PC-3 (cell line): ENCODE measurements at places on chromosomes 3 and 15. TPM values are rescaled to one million over a fixed set of nuclear protein-coding genes. Genes with fewer than 3 reads are reported as not detected.
A peak's percentile ranks its signal among the peaks of the same experiment; 100 is the strongest.

DNA sequence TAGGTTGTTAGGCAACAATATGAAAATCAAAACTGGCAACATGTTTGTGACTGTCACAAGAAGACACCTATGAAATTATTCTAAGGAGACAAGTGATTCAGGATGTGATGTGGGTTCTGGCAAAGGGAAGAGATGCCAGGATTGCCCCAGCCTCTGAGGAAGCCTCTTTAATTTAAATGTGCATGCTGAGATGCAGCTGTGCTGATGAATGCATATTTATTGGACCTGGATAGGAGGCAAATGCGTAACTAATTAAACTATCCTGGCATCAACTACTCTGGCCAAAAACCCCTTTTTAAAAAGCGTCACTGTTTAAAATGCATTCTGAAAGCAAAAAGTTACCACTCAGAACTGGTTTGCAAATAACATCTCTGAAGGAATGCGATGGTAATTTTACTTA lies 176.5 kb upstream of the DPH6 start:
- no peak for DNase-seq

GRCh38 chr3:27504749-27505148 lies 20.6 kb upstream of the SLC4A7 start:
- no peak for DNase-seq

Gene KPNA1
- total RNA-seq: 64.3 and 76.7 TPM in 2 replicates

DNA sequence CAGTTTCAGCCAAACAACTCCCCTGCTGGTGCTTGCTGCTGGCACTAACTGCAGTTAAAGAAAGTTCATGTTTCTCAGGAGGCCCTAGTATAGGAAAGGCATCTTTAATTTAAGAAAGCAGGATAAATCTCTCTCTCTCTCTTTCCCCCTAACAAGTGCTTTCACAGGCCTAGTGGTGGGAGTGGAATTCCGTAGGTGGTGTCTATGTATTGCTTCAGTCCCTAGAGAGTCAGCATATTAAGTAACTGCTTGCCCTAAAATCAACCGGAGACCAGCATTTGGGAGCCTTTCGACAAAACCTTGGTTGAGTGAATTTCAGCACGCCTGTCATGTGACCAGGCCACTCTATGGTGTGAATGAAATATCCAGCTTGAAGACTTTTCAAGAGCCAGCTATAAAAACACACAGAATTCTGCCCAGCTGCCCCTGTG lies 169.2 kb upstream of the TGFBR2 start:
- no peak for DNase-seq

- DNase-seq: peak; percentile 57
Measured at GRCh38 chr15:32730677-32731654, 13.2 kb downstream of the GREM1 start.

GRCh38 chr3:124362455-124362854 lies 367.8 kb upstream of the UMPS start:
- no peak for DNase-seq

GRCh38 chr3:156098437-156099035 lies 21.8 kb upstream of the KCNAB1 start:
- no peak for DNase-seq

GRCh38 chr15:29143909-29144635 lies 125.5 kb downstream of the NSMCE3 start:
- DNase-seq: peak; percentile 51

DNA sequence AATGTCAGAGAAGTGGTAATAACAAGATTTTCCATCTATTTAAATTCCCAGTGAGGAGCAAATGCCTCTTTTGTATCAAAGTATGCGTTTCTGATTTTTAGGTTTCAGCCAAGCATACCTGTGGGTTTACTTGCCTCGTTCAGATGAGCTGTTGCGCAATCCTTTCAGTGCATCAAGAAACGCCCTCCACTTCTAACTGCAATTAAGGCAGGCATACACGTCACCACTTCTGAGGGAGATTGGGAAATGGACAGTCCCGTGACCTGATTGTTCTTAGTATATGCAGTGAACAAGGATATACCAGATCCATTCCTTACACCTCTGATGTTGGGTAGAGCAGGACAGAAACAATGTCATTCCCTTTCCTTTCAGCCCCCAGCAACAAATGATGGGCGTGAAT lies 219.0 kb downstream of the ITPR1 start:
- DNase-seq: peak; percentile 55

Gene KLF15
- total RNA-seq: 0.12 TPM in 1 of 2 replicates, not detected in the other

Gene KBTBD12
- total RNA-seq: not detected in 2 replicates

GRCh38 chr15:69474291-69474690 lies 21.7 kb downstream of the RPLP1 start:
- no peak for DNase-seq

DNA sequence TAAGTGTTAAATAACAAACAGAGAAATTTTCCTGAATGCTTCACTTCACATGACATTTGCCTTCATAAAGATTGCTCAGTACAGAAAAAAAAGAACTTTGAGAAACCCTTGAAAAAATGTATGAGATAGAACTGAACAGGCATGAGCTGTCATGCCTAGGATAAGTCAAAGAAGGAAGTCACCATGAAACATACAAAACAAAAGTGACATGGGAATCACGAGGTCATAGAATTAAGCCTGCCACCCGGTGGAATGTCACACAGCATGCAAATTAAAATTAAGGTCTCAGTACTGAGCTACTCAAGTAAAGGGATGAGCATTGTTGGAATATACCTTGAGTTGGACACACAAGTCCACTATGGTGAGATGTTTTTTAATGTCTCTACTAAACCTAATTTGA lies 652.5 kb upstream of the NECTIN3 start:
- peak; percentile 20 for DNase-seq

- DNase-seq: peak; percentile 16
Measured at GRCh38 chr3:129633751-129634481, 27.4 kb upstream of the PLXND1 start.

- DNase-seq: peak; percentile 88
Measured at GRCh38 chr15:92869263-92869940, 30.7 kb upstream of the CHD2 start.

Gene PDCD10
- total RNA-seq: 80.5 and 105 TPM in 2 replicates

Gene PRR23A
- total RNA-seq: not detected in 2 replicates

DNA sequence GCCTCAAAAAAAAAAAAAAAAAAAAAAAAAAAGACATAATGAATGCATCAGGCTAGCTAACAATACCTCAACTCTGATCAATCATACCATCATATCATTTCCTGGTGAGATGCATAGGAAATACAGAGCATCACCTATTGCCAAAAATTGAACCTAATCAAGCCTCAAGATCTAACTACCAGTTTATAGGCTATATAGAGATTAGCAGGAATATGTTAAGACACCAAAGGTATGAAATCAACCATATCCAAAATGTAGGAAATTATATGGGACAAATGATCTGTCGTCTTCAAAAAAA lies 387 bp upstream of the VPS33B start:
- no peak for DNase-seq

GRCh38 chr3:71425491-71426071 lies 157.9 kb downstream of the FOXP1 start:
- DNase-seq: peak; percentile 89

DNA sequence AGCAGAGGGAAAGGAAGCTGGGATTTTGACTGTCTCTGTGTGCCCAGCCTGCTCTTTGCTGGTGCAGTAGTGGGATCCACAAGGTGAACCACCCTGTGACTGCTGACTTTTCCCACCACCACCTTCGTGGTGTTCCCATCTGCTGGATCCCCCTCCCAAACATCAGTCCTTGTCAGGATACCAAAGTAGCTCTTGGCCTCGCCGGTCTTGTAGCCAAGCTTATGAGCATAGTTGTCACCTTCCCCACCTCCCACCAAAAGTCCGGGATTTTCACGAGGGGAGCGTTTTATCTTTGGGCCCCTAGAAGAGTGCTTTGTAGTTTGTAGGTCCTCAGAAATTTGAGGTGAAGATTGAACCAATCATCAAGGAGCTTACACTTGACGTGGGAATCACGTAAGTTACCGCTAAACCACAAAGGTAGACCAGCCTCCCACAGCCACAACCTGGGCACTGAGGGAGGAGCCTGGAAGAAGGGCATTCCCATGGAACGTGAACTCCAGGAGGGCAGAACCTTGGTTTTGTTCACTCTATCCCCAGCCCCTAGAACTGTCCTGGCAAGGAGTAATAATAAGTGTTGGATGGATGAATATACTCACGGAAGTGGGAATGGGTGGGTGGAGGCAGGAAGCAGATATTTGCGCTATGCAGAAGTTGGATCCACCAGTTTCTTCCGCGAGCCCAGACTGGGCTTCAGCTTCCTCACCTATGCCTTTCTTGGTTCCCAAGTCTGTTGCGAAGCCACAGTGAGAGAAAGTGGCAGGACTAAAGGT lies 814 bp upstream of the TEX264 start:
- peak; percentile 19 for DNase-seq

DNA sequence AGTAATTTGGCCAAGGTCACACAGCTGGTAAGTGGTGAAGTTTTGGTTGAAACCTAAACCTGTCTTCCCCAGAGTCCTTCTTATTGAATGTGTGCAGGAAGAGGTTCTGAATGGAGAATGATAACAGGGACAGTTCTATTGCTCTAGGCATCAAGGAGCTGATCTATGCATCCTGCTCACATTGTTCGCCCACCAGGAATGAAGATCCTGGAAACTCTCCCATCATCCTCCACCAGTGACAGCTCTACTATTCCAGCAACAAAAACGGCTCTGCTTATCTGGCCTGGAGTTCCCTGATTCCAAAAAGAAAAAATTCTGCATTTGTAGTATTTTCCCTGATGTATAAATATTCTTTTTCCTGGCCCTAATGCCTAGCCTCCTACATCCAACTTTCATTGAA lies 16.4 kb upstream of the TNFAIP8L3 start:
- DNase-seq: no peak

Gene FAM174B
- total RNA-seq: 9.6 and 14.2 TPM in 2 replicates

DNA sequence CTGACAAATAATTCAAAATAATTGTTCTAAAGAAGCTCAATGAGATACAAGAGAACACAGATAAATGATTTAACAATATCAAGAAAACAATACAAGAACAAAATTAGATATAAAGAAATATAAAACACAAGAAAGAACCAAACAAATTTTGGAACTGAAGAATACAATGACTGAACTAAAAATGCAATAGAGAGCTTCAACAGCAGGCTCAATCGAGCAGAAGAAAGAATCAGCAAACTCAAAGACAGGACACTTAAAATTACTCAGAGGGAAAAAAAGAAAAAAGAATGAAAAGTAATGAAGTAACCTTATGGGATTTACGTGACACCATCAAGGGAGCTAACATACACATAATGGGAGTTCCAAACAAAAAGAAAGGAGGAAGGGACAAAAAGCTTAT lies 32.1 kb downstream of the CCDC54 start:
- no peak for DNase-seq

Gene CCDC80
- 17.0 and 20.4 TPM in 2 replicates for total RNA-seq

GRCh38 chr15:60343221-60343970 lies 54.4 kb downstream of the ANXA2 start:
- DNase-seq: no peak

- DNase-seq: no peak
Measured at GRCh38 chr15:49462232-49462844, 39.3 kb downstream of the FGF7 start.

DNA sequence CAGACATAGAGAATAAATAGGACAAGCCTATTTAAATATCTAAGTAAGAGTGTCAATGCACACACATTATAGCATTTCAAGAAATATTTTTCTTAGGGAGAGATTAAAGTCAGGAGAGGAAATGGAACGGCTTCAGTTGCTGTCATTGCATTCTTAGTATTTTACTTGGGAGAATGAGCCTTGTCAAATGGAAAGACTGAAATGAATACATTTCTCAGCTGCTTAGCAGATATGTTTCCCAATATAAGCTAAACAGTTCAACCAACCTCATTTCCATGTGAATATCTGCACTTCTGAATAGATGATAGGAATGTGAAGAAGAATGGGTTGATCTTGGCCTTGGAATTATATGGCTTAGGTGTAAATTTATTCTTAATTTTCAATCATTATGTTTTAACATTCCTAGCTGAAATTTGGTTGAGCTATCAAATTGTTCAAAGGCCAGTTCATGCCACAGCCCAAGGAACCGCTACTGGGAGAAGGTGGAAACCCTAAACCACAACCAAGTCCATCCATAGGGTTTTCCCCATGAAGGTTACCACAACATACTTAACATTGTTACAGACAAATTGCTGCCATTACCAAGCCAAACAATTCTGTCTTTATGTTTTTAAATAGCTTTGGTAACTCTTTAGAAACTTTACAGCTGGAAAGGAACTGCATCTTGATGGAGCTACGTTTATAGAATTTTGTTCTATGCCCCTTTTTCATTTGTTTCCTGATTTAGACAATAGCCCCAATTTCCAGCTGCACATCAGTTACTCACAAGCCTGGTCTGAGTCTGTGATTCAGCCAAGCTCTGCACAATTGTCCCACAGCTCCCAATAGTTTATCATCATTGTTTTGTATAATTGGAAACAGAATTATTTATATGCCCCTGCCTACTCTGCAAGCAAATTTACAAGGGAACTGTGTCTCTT lies 459.6 kb downstream of the MECOM start:
- no peak for DNase-seq

GRCh38 chr3:165389064-165389463 lies 192.9 kb upstream of the SLITRK3 start:
- no peak for DNase-seq

GRCh38 chr3:156764751-156765150 lies 61.4 kb upstream of the LEKR1 start:
- peak; percentile 30 for DNase-seq

Gene TNIK
- total RNA-seq: 7.0 and 12.0 TPM in 2 replicates

GRCh38 chr15:66883284-66883911 lies 181.4 kb downstream of the SMAD6 start:
- peak; percentile 99 for DNase-seq

GRCh38 chr3:42895580-42895868 lies 10.4 kb upstream of the ZNF662 start:
- DNase-seq: no peak

GRCh38 chr15:84976746-84977345 lies 4.8 kb upstream of the PDE8A start:
- no peak for DNase-seq
